ENCODE measurements at places on chromosomes 6 and 20.

DNA sequence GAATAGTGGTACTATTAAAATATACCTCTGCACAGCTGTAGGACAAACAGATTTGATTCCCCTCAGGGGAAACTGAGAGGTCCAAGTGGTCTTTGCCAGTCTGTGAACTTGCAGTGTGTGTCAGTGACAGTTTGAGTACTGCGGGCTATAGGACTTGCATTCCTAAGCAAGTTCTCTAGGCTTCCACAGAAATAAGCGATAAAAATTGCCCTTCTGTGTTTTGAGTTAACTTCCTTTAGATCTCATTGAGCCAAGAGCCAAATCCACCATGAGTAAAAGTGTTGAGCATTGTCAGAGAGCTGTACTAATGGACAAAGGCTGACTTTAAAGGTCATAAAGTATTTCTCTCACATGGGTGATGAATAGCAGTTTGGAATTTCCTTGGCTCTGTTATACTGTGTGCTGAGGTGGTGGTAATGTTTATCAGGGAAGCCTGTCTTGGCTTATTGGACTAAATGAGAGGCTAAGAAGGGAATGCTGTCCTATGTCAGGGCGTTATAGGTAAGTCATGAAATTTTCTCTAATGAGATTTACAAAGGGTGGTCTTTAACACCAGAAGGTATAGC lies 122.6 kb upstream of the MAP3K7 start:
- DNase-seq: no peak

- DNase-seq: peak; percentile 3
These were observed 60.8 kb downstream of the OGFRL1 start for GRCh38 chr6:71349395-71349794.

DNA sequence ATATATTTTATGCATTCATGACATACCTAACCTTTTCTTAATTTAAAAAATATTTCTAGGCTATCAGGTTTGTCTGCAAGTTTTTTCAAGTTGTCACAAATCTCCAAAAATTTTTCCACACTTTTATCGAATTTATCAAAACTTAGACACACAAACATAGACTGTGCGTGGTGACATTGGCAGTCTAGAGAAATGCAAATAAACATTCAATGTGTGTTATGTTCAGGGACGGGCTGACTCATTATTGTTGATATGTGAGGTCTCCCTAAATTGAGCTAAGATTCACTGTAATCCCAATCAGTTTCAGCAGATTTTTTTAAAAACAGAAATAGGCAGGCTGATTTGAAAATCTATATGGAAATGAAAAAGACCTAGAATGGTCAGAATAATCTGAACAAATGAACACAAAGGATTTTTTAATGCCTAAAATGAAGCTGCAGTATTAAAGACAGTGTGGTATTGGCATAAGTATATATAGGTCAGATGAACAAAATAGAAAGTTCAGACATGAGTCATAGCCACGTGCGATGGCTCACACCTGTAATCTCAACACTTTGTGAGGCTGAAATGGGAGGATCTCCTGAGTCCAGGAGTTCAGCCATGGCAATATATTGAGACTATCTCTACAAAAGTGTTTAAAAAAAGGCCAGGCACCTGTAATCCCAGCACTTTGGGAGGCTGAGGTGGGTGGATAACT lies 19.2 kb downstream of the BLTP3A start:
- DNase-seq: no peak

DNA sequence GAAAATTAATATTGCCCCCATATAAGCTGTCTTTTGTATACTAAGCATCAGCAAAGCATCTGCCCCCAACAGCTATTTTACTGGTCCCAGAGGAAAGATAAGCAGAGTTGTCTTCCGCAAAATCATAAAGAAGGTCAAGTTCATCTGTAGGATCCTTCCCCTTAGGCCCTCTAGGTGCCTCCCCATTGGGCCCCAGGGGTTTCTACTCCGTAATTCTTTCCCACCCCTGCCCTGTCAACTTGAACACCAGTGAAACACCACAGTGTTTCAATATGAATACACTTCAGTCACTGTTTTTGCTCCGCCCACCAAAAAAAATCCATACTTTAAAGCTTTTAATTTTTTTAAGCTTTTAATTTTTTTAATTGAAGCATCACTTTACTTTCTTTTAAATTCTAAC lies 159.2 kb downstream of the ATXN1 start:
- DNase-seq: no peak

DNA sequence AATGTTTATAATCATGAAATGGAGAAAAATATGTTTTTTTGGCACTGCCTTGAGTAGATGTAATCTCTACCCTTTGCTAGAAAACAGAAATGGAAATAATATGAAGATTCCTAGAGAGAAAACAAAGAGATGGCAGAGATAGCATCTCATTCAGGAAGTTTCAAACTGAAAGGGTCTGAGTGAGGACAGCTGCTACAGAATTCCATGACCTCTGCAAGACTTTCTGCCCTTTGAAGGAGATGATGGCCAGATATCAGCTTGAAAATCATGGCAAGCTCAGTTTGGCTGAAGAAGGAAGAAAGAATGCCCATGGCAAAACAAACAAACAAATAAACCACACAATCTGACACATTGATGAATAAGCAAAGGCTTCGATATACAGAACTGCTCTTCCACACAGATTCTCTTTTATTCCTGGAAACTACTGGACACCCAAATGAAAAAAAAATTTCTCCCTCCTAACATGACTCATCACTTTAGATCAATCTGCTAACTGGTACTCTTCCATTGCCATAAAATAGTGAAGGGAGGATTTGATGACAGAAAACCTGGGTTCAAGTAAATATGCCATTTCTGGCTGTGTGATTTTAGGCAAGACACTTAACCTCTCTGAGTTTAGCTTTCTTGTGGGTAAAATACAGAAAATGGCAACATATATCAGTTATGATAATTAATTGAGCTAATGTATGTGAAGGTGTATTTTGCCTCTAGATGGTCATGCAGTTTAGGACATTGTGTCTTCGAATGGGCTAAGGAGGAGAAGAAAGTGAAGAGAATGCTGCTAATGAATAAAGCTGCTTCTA lies 105.9 kb upstream of the SPACA1 start:
- DNase-seq: no peak

GRCh38 chr6:21085643-21086042 lies 507.9 kb upstream of the SOX4 start:
- DNase-seq: no peak

GRCh38 chr20:44807684-44808056 lies 2.7 kb downstream of the RIMS4 start:
- no peak for DNase-seq

GRCh38 chr6:138106665-138107077 lies 548 bp downstream of the PERP start:
- DNase-seq: no peak

DNA sequence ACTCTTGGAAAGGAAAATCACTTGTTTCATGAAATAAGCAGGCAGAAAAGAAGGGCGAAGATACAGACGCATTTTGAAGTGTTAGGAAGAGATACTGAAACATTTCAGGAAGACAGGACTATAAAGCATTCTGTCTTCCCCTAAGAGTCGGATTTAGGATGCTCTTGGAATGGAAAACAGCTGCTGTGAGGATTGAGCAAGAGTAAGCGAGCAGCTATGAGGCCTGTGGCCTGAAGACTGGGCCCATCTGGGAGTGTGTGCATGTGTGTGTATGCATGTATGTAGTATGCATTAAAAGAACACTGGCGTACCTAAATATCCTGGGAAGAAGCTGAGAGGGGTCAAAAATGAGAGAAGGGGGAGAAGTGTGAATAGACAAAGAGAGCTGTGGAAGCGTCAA lies 83.6 kb downstream of the SIM1 start:
- DNase-seq: no peak

GRCh38 chr20:43731927-43732326 lies 5.1 kb upstream of the GTSF1L start:
- no peak for DNase-seq
